Fibroblast of lung (primary cell): ENCODE measurements at places on chromosomes 12 and 14.

GRCh38 chr14:61768240-61768639 lies 6.0 kb downstream of the SNAPC1 start:
- no peak for DNase-seq
- peaks cover 12% of the 10 kb centered on the region for H3K36me3 ChIP-seq
- H3K27ac ChIP-seq, result no peak overlapping the region
- H3K4me1 ChIP-seq, result no peaks in the 10 kb centered on the region

- no peaks in the 10 kb centered on the region for H3K36me3 ChIP-seq
- no peaks in the 10 kb centered on the region for H3K4me1 ChIP-seq
- H3K27me3 ChIP-seq, result peaks cover 7% of the 10 kb centered on the region
- DNase-seq, result peak; percentile 62
- H3K4me3 ChIP-seq, result no peak overlapping the region
- no peak overlapping the region for H3K27ac ChIP-seq
These were observed 129.1 kb upstream of the TMCC3 start for GRCh38 chr12:94779485-94779884.

GRCh38 chr14:77649326-77649725 lies 32.9 kb upstream of the SPTLC2 start:
- no peaks in the 10 kb centered on the region for H3K27me3 ChIP-seq
- H3K4me3 ChIP-seq, result no peak overlapping the region
- no peaks in the 10 kb centered on the region for H3K4me1 ChIP-seq
- no peaks in the 10 kb centered on the region for H3K36me3 ChIP-seq
- peak; percentile 13 for DNase-seq

DNA sequence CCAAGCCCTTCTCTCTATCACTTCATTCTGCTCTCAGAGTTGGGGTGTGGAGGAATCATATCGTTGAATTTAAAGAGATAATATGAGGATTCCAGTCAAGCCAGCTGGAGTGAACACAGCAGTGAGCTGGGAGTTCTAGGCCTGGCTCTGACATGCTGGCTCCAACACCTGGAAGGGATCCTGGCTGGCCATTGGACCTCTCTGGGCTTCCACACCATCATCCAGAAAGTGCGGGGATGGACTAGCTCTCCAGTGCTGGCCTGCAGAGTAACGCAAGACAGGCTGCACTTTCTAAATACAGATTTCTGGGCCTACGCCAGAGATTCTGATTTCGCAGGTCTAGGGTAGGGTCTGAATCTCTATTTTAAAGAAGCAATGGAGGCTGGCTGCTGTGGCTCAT lies 34.8 kb upstream of the HDAC7 start:
- H3K27ac ChIP-seq, result no peak overlapping the region
- H3K27me3 ChIP-seq, result no peaks in the 10 kb centered on the region
- no peaks in the 10 kb centered on the region for H3K4me1 ChIP-seq
- peaks cover 10% of the 10 kb centered on the region for H3K36me3 ChIP-seq
- H3K4me3 ChIP-seq, result no peak overlapping the region
- DNase-seq, result no peak

GRCh38 chr12:30754383-30754749 lies 385 bp downstream of the CAPRIN2 start:
- peak overlapping the region; percentile 70 for H3K4me3 ChIP-seq
- no peaks in the 10 kb centered on the region for H3K27me3 ChIP-seq
- H3K36me3 ChIP-seq, result no peaks in the 10 kb centered on the region
- peaks cover 6% of the 10 kb centered on the region for H3K4me1 ChIP-seq

- no peak overlapping the region for H3K27ac ChIP-seq
- H3K27me3 ChIP-seq, result no peaks in the 10 kb centered on the region
- no peak overlapping the region for H3K4me3 ChIP-seq
These were observed 43.3 kb upstream of the NT5DC3 start for GRCh38 chr12:103884316-103884715.

DNA sequence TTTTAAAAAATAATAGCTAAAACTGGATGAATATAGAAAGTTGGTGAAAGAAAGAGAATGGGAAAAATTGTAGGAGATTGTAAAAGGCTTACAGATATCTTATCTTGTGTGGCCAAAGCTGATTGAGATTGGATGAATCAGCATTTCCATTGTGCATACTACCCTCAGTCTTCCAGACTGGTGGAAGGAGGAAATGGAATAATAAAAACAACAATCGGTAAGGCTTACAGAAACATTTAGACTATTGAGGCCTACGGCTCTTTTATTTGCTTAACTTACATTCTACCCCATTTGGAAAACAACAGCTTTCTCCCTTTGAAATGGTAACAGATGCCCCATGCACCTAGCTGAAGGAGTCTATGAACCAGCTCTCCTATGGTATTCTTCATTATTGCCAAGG lies 129.8 kb downstream of the PTPRB start:
- no peaks in the 10 kb centered on the region for H3K36me3 ChIP-seq
- H3K27me3 ChIP-seq, result no peaks in the 10 kb centered on the region
- no peak overlapping the region for H3K27ac ChIP-seq

- no peak overlapping the region for H3K27ac ChIP-seq
- no peaks in the 10 kb centered on the region for H3K27me3 ChIP-seq
- no peak overlapping the region for H3K4me3 ChIP-seq
- DNase-seq, result no peak
These were observed 228.0 kb upstream of the RTL1 start for GRCh38 chr14:101131451-101131916.

- H3K27ac ChIP-seq, result no peak overlapping the region
- no peak for DNase-seq
- no peaks in the 10 kb centered on the region for H3K4me1 ChIP-seq
- no peak overlapping the region for H3K4me3 ChIP-seq
- H3K27me3 ChIP-seq, result no peaks in the 10 kb centered on the region
- no peaks in the 10 kb centered on the region for H3K36me3 ChIP-seq
These were observed 39.4 kb downstream of the SDR9C7 start for GRCh38 chr12:56894698-56895368.

- H3K4me1 ChIP-seq, result no peaks in the 10 kb centered on the region
- H3K36me3 ChIP-seq, result peaks cover 20% of the 10 kb centered on the region
- no peak overlapping the region for H3K4me3 ChIP-seq
- H3K27me3 ChIP-seq, result no peaks in the 10 kb centered on the region
- no peak overlapping the region for H3K27ac ChIP-seq
These were observed 9.5 kb downstream of the HSP90AA1 start for GRCh38 chr14:102077382-102077709.

DNA sequence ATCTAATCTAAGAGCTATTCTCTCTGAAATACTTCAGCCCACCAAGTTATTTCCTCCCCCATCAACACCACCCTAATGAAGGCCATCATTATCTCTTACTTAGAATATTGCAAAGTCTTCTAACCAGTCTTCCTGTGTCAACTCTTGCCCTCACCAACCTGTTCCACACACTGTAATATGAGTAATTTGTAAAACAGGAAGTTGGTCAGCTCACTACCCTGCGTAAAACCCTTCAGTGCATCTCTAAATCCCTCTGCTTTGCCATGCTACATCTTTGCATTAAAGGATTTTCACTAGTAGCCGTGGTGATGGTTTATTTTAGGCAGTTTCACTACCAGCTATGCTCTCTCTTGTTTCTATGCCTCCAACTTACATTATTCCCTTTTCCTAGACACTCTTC lies 70.0 kb downstream of the KIF21A start:
- no peak overlapping the region for H3K27ac ChIP-seq
- H3K4me3 ChIP-seq, result no peak overlapping the region
- no peaks in the 10 kb centered on the region for H3K4me1 ChIP-seq
- no peak for DNase-seq
- no peaks in the 10 kb centered on the region for H3K36me3 ChIP-seq
- H3K27me3 ChIP-seq, result no peaks in the 10 kb centered on the region

DNA sequence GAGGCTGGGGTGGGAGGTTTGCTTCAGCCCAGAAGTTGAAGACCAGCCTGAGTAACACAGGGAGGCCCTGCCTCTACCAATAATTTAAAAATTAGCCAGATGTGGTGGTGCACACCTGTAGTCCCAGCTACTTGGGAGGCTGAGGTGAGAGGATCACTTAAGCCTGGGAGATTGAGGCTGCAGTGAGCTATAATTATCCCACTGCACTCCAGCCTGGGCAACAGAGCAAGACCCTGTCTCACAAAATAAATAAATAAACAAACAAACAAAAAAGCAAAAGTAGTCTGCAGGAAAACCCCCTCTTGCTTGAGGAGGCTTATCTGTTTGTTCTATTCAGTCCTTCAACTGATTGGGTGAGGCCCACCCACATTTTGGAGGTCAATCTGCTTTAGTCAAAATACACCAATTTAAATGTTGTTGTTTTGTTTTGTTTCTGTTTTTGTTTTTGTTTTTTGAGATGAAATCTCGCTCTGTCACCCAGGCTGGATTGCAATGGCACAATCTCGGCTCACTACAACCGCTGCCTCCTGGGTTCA lies 24.9 kb upstream of the TXNRD1 start:
- no peaks in the 10 kb centered on the region for H3K36me3 ChIP-seq
- H3K4me3 ChIP-seq, result no peak overlapping the region
- DNase-seq, result no peak
- no peak overlapping the region for H3K27ac ChIP-seq

- no peak overlapping the region for H3K27ac ChIP-seq
- peaks cover 4% of the 10 kb centered on the region for H3K4me1 ChIP-seq
- peak overlapping the region; percentile 71 for H3K4me3 ChIP-seq
These were observed 1.4 kb downstream of the SLC25A29 start for GRCh38 chr14:100304825-100305323.

GRCh38 chr12:38905480-38906351 lies at the start of gene CPNE8:
Gene CPNE8 (minus strand): TSS chr12:38905591. CDS start chr12:38905534, 57 bp downstream.
- no peaks in the 10 kb centered on the region for H3K36me3 ChIP-seq
- peak within 1 kb of the TSS; percentile 95 for H3K27ac ChIP-seq
- H3K4me3 ChIP-seq, result no peak within 1 kb of the TSS
- no peaks in the 10 kb centered on the region for H3K27me3 ChIP-seq
- H3K4me1 ChIP-seq, result no peaks in the 10 kb centered on the region
- DNase-seq, result peak; percentile 79

DNA sequence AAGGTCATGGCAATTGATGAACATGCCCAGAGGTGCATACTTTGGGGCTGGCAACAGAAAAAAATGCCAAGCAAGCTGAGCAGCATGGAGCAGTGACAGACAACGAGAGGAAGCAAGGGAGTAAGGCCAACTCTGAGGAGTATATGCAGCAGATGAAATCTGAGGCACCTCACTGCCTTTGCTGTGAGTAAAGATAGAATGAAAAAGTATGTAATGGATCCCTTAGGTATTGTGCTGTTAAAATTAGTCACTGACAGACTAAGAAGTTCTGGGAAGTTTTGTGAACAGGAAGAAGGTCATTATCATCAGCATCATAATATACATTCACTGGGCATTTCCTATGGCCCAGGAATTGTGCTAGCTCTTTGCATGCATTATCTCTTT lies 269.9 kb downstream of the DUSP6 start:
- DNase-seq, result peak; percentile 15
- no peaks in the 10 kb centered on the region for H3K27me3 ChIP-seq
- H3K4me1 ChIP-seq, result no peaks in the 10 kb centered on the region
- H3K36me3 ChIP-seq, result no peaks in the 10 kb centered on the region
- no peak overlapping the region for H3K4me3 ChIP-seq

DNA sequence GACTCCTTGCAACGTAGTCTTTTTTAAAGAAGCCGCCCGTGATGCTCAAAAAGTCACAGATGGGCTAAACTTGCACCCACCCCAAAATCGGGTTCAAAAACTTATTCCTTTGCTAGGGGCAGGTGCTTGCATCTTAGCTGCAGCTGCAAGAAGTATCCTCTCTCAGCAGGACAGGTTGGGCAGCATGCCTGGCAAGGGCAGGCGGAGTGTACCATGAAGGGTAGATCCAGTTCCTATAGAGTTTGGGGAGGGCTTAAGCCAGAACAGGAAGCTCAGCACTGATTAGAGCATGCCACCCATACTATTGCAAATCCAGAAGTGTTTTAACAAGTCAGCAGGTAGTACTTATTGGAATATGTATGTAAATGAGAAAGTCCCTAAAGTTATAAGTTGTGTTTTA lies 48.7 kb downstream of the CPM start:
- no peak overlapping the region for H3K27ac ChIP-seq
- no peak overlapping the region for H3K4me3 ChIP-seq
- H3K4me1 ChIP-seq, result no peaks in the 10 kb centered on the region
- H3K27me3 ChIP-seq, result no peaks in the 10 kb centered on the region
- DNase-seq, result no peak

GRCh38 chr12:131608740-131609690 lies 101.9 kb upstream of the SFSWAP start:
- no peaks in the 10 kb centered on the region for H3K4me1 ChIP-seq
- H3K27ac ChIP-seq, result no peak overlapping the region
- no peaks in the 10 kb centered on the region for H3K36me3 ChIP-seq
- H3K4me3 ChIP-seq, result no peak overlapping the region
- peak; percentile 8 for DNase-seq

GRCh38 chr12:12902036-12902435 lies 10.7 kb downstream of the GPRC5A start:
- H3K4me1 ChIP-seq, result peaks cover 29% of the 10 kb centered on the region
- no peaks in the 10 kb centered on the region for H3K27me3 ChIP-seq
- peak overlapping the region; percentile 29 for H3K4me3 ChIP-seq
- no peaks in the 10 kb centered on the region for H3K36me3 ChIP-seq

DNA sequence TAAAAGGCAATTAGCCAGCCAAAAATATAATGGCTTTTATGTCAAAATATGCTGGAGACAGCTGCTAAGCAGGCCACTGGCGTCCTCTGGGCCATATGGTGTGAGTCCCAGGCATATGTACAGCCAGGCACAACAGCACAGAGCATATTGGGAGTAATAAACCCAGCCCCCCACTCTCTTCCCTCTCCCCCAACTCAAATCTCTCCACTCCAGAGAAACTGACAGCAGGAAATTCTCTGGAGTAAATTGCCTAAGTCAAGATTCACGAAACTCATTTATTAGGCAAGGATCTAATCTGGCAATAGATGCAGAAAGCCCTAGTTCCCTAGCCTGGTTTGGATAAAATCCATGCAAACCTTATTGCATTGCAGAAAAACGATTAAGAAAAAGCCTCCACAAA lies 147.9 kb upstream of the SEL1L start:
- no peak for DNase-seq
- no peaks in the 10 kb centered on the region for H3K36me3 ChIP-seq
- H3K27me3 ChIP-seq, result no peaks in the 10 kb centered on the region
- H3K4me1 ChIP-seq, result no peaks in the 10 kb centered on the region

GRCh38 chr12:88393017-88393767 lies 187.1 kb downstream of the KITLG start:
- H3K36me3 ChIP-seq, result no peaks in the 10 kb centered on the region
- H3K4me1 ChIP-seq, result peaks cover 4% of the 10 kb centered on the region
- no peak overlapping the region for H3K4me3 ChIP-seq
- no peaks in the 10 kb centered on the region for H3K27me3 ChIP-seq

DNA sequence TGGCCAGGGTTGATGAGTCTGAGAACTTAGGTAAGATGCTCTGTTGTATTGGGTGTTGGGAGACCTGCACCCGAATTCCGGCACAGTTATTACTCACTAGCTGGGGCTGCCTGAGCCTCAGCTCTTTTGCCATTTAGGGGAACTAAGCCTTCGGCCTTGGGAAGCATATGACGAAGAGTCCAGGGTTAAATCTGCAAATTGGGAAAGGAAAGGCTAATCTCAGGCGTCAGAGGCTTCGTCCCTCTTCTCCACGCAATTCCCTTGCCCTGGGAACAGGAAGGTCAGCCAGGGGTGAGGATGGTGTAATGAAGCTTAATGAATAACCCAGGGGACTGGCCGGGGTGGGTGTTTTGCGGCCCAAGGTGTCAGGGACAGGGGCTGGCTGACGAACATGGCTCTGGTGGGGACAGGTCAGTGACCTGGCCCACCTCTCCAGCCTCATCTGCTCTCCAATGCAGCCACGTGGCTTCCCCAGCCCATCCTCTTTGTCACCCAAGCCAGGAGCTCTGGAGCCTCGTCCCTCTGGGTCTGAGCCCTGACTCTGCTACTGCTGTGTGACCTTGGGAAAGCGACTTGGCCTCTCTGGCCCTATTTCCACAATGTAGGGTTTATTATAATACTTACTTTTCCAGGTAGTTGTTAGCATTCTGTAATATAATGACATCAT lies 3.8 kb upstream of the SDSL start:
- no peaks in the 10 kb centered on the region for H3K4me1 ChIP-seq
- H3K36me3 ChIP-seq, result no peaks in the 10 kb centered on the region
- DNase-seq, result no peak
- no peaks in the 10 kb centered on the region for H3K27me3 ChIP-seq
- H3K27ac ChIP-seq, result no peak overlapping the region
- no peak overlapping the region for H3K4me3 ChIP-seq
